Kidney tubule cell (primary cell): ENCODE measurements at places on chromosomes 1 and 21.

DNA sequence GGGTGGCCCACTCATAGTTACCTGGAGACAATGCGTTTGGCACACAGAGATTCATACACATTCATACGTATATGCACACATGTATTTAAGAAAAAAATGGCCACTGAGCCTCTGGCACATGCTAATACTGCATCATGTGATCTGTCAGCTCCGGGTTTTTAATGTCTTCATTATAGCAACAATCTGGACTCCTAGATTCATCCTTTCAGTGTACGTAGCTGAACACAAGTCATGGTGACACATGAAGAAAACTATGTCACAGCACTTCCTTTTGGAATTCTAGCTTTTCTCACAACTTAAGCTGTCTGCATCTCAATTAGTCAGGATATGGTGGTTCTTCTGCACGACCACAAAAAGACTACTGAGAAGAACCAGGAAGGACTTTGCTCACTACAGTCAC lies 24.7 kb downstream of the HSF2BP start:
- DNase-seq, result peak; percentile 87

GRCh38 chr21:41602531-41602930 lies 94.6 kb upstream of the TMPRSS2 start:
- no peak for DNase-seq

DNA sequence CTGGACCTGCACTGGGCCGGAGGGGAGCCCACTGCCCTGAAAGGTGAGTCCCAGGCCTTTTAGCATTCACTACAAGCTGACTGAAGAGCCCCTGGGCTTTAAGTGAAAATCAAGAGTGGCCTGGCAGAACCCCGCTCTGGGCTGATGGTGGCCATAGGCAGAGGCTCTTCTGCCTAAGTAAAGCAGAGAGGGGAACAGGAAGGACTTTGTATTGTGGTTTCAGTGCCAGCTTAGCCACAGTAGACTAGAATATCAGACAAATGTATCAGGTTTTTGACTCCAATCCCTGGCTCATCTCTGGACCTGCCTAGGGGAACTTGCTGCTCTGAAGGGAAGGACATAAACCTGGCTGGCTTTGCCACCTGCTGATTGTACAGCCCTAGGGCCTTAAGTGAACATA lies 10.2 kb upstream of the HENMT1 start:
- DNase-seq, result no peak

- DNase-seq, result peak; percentile 19
Observed at GRCh38 chr1:100860397-100860991, 34.1 kb downstream of the EXTL2 start.

DNA sequence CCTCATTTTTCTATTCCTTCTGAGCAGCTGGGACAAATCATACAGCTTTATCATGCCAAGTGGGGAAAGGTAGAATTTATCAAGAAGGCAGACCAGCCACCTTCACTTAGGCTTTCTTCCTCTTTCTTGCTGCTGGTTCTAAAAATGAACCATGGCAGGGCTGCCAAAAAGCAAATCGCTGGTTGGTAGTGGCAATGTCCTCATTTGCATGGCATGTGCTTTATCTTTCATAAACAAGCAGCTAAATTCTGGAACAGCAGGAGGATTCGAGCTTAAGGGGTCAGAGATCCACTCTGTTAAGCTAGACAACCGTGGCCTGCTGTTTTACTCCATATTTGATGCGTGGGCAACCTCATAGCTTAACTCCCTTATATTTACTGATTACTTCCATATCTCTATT lies 91.3 kb downstream of the RPE65 start:
- DNase-seq, result no peak

DNA sequence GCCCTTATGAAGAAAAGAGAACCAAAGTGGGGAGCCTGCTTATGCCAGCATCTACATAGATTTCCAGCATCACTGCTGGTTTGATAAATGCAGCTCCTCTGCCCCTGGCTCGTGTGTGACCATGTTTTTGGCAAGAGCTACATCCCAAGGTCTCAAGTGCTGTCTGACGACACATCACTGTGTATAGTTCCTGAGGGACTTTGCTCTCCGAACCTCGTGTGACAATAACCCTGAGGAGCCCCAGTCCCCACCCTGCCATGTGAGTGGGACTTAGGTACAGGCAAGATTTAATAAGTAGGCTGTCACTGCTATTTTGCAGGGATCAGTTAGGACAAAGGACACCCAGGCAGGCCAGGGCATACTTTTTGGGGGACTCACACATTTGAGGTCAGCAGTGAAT lies 28.8 kb upstream of the RERE start:
- DNase-seq, result no peak

- no peak for DNase-seq
Observed at GRCh38 chr1:1599935-1600860, at the start of gene FNDC10. TSS of gene FNDC10 (minus strand) at chr1:1600135. CDS start at chr1:1600015, 120 bp downstream.

DNA sequence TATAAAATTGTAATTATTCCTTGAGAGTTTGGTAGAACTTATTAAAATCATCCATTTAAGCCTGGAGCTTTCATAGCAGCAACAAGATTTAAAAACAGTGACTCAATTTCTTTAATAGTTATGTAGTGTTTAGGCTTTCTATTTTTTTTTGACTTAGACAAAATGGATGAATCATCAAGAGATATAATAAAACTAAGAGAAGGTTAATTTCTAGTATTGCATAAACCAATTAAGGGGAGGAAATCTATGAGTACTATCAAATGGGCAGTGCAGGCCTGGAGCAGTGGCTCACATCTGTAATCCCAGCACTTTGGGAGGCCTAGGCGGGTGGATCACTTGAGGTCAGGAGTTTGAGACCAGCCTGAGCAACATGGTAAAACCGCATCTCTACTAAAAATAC lies 416.3 kb upstream of the USP24 start:
- no peak for DNase-seq

DNA sequence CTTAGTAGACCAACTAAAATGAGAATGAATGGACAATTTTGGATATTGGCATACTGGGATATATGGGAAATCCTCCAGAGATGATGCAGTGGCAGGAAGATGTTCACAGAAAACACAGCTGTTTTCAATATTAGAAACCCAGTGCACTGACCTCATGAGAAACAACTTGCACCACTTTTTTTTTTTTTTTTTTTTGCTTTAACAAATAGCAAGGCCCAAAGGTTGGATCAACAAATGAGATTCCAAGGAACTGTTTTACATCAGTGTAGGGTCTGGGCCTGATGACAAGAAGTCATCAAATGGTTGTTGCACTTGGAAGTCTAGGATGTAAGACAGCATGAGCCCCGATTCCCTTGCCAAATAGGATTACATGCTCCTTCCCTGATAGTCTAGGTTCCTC lies 110.7 kb downstream of the SLC25A24 start:
- no peak for DNase-seq

DNA sequence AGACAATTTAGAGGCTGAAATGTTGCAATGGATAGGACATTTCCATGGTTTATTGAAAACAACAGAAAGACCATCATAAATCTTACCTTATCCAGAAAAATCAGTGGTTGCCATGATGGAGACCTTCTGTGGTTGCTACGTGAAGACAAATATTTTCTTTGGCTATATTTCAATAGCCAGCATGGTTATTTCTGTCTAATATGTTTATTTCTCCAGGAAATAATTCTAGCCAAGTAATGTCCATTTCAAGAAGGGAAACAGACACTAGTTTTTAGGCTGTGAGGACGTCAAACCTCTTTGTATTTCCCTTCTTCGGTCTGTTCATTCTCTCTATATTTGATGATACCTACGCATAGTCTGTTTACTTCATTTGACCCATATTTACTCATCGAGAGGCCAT lies 49.2 kb upstream of the NFASC start:
- DNase-seq, result no peak

- no peak for DNase-seq
Observed at GRCh38 chr1:31159869-31160611, 79.6 kb downstream of the NKAIN1 start.

- DNase-seq, result no peak
Observed at GRCh38 chr1:208381481-208381880, 137.3 kb upstream of the PLXNA2 start.

- DNase-seq, result peak; percentile 59
Observed at GRCh38 chr21:46661211-46661625, 25.7 kb downstream of the PRMT2 start.

- DNase-seq, result no peak
Observed at GRCh38 chr1:14878124-14878523, 275.4 kb upstream of the TMEM51 start.

DNA sequence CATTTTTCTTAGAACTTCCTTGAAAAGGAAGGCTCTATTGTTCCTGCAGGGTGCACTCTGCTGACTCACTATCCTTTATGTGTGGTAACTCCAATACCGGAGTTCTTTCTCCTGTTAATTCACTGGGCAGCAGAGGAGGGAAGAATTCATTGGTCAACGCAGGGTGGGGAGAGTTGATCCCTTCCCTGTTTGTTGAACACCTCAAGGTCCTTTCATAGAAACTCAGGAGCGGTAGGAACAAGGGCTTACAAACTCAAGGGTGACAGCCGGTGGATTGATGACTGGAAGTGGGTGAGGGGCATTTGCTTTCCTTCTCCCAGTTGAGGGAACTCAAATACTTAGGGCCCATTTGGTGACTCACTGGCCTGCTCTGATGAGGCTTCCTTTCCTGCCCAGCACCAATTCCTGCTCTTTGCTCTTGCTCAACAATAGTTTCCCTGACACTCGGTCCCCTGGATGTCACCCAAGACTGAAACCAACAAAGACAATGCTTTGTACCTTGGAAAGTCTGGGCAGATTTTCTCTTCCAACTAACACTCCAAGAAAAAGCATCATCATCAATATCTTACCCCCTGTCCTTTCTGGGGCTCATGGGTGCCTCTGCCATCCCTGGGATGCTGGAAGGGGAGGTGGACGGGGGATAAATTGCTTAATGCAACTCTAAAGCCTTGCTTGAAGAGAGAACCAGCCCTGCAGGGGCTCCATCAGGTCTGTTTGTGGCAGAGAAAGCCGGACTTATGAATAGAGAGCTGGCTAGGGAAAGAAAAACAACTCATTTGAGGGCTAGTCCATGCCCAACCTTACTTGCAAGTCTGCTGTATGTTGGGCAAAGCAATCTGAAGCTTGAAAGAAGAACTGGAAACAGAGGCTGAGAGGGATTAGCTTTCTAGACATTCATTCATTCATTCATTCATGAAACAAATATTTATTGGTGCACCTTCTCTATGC lies 9.3 kb downstream of the SLC26A9 start:
- DNase-seq, result peak; percentile 83

- peak; percentile 93 for DNase-seq
Observed at GRCh38 chr1:36350659-36351226, 27.3 kb upstream of the EVA1B start.

- DNase-seq, result no peak
Observed at GRCh38 chr1:28973596-28974421, 59.4 kb downstream of the EPB41 start.

GRCh38 chr1:60949154-60949825 lies 133.1 kb upstream of the NFIA start:
- no peak for DNase-seq

- no peak for DNase-seq
Observed at GRCh38 chr1:248189026-248189425, 8.0 kb upstream of the OR2M3 start.

GRCh38 chr1:198265073-198265661 lies 108.4 kb downstream of the NEK7 start:
- DNase-seq, result no peak

DNA sequence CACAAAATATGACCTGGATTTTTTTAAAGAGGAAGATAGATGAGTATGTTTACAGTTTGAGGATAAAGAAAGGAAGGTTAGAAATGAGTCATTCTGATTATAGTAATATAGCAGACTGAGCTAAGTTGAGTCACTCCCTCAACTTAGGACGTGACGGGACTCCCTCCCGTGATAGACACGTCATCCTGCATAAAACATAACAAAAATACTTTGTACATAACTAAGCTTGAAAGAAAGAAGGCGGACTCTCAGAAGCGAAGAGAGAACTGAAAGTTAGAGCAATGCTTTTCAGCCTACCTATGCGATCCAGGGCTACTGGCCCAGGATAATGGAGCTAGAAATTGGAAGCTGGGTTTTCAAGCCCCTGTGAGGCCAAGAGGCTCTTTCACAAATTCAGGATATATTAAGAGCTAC lies 53.0 kb upstream of the DESI2 start:
- peak; percentile 67 for DNase-seq

GRCh38 chr21:41869771-41870170 lies 9.4 kb downstream of the PRDM15 start:
- DNase-seq, result no peak

DNA sequence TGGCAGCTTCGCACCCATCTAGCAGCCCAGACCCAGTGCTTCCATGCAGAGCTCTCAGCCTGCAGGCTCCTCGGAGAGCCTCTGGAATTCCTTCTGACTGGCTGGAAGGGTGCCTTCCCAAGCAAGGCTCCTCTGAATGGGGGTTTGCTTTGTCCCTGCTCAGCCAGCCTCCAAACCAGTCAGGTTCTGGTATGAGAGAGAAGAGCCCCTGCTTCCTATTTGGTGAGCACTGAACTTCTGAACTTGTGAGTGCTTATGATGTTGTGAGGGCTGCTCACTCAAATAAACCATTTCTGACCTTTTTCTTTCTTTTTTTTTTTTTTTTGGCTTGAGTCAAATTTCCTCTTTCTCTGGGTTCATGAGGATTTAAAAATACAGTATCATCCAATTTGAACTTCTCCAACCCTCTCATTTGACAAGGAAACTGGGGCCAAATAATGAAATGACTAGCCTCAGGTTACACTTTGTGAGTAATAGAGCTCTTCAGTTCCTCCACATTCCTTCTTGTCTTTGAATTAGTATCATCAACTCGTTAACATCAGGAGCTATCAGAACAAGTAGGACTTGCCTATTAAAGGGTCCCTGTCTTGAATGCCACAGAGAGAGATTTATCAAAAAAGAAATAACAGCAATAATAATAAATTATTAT lies 39.6 kb downstream of the GFI1 start:
- peak; percentile 22 for DNase-seq

GRCh38 chr1:196732526-196732925 lies 42.1 kb upstream of the CFHR3 start:
- DNase-seq, result no peak

DNA sequence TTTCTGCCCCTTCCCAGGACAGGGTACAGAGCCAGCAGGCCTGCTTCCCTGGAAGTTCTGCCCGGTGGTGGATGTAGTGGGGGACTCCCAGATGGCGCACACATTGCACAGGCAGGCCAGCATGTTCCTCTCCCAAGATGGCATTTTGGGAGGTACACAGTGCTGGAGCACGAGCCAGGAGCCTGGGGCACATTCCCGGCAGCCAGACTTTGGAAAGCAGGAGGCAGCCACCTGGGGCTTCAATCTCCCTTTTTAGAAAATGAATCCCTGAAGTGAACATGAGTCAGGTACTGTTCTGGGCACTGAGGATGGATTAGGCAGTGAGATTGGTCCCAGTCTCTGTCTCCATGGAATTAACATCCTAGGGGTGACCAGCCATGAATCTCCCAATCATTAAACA lies 56.9 kb downstream of the RUNX1 start:
- DNase-seq, result no peak

DNA sequence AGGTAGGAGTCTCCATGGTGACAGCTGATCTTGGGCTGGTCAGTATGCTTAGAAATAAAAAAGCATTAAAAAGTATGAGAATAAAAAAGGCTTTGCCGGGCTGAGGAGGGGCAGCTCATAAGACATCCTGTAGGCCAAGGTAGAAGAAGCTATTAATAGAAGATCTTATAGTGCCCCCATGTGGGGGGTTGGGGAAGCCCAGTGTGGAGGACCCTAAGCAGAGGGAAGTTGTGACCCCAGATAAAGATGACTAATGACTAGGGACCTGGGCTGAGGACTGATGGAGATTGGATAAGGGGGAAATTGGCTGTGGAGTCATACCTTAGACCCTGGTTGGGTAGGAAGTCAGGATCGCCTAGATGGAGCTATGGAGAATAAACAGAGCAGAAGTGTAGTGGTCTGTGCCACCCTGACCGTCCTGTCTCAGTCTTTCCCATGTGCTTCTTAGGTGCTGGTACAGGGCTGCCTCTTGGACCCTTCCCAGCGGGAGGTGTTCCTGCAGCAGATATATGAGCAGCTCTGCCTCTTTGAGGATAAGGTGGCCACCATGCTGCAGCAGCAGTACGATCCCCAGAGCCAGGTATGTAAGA lies 25.0 kb downstream of the SZT2 start:
- peak; percentile 69 for DNase-seq
